ENCODE measurements at places on chromosomes 6 and 20. TPM values are rescaled to one million over a fixed set of nuclear protein-coding genes. Genes with fewer than 3 reads are reported as not detected.

The VGLL2 gene
- not detected for total RNA-seq

DNA sequence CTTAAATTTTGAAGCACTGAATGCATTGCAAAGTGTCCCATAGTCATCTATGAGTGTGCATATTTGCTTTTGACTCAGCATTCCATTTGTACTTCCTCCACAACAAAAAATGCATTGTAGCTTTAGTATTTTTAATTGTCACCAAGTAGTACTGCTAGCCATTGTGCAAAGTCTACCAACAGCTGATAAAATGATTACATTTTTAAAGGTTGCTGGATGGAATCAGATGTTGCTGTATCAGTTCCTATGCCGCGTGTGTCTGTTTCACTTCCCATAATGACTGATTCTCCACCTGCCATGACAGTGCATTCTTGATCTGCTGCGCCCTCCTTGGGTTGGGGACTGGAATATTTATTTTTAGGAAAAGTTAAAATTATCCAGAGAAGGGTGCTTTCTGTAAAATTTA is 41.2 kb downstream of the SLX4IP start:
- no peak for DNase-seq

- DNase-seq = no peak
Measured at GRCh38 chr20:24106801-24107445, 118.3 kb upstream of the GGTLC1 start.

The SLC2A10 gene
- 13.1 TPM for total RNA-seq

DNA sequence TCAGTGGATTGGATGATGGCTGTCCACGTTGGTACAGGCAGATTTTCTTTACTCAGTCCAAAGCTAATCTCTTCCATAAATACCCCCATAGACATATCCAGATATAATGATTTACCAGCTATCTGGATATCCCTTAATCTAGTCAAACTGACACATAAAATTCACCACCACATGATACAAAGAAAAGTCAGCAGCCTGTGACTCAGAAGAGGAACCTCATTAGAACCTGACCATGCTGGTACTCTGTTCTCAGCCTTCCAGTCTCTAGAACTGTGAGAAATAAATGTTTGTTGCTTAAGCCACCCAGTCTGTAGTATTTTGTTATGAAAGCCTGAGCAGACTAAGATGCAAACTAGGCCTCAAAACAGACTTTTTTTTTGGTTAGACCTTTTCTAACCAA is 431.3 kb upstream of the RNF217 start:
- no peak for DNase-seq

DNA sequence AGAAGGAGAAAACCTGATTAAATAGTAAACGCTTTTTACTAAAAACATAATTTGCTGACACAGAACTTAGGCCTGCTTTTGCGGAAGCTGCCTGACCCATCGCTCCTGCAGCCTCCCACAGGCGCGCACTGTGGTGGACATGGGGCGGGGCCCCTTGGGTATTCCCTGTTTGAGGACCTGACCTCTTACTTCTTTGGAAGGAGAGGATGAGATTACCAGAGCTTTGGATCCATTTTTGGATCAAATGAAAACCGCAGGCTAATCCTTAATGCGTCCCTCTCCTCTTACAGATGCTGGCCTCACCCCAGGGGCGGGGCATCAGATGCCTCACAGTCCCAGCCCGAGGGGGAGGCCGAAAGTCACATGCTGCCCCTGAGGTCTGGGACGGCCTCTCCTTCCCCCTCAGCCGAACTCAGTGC is 151.0 kb downstream of the SCML4 start:
- no peak for DNase-seq

GRCh38 chr20:57908704-57909630 is 199.2 kb upstream of the PMEPA1 start:
- no peak for DNase-seq

GRCh38 chr6:83872386-83873118 is 13.1 kb downstream of the CYB5R4 start:
- DNase-seq = no peak

The POM121L2 gene
- not detected for total RNA-seq

GRCh38 chr6:15505463-15505918 is 157.3 kb downstream of the DTNBP1 start:
- DNase-seq = peak; percentile 79
